ENCODE measurements at places on chromosomes 2 and 18.

DNA sequence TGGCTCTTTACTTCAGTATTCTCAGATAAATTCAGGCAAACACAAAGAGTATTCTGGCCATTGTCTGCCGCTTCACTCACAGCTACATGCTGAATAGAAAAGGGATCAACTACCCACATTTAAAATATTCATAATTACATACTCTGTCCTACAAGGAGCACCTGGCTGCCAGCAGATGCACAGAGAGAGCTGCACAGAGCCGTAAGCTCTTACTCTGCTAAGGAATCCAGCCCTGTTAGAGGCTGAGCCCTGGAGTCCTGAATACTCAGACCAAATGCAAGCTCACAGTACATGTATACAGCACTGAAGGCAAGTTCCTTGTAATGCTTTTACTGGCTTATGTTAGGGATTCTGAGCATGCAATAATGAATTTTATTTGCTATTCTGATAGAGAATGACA lies 80.3 kb downstream of the FTCDNL1 start:
- DNase-seq, result no peak

GRCh38 chr2:229270551-229271410 lies at the start of gene PID1:
TSS of gene PID1 (minus strand) at chr2:229271287. CDS start at chr2:229271043, 244 bp downstream.
- DNase-seq, result no peak

- no peak for DNase-seq
Observed at GRCh38 chr2:55877087-55877436, 46.5 kb downstream of the EFEMP1 start.

DNA sequence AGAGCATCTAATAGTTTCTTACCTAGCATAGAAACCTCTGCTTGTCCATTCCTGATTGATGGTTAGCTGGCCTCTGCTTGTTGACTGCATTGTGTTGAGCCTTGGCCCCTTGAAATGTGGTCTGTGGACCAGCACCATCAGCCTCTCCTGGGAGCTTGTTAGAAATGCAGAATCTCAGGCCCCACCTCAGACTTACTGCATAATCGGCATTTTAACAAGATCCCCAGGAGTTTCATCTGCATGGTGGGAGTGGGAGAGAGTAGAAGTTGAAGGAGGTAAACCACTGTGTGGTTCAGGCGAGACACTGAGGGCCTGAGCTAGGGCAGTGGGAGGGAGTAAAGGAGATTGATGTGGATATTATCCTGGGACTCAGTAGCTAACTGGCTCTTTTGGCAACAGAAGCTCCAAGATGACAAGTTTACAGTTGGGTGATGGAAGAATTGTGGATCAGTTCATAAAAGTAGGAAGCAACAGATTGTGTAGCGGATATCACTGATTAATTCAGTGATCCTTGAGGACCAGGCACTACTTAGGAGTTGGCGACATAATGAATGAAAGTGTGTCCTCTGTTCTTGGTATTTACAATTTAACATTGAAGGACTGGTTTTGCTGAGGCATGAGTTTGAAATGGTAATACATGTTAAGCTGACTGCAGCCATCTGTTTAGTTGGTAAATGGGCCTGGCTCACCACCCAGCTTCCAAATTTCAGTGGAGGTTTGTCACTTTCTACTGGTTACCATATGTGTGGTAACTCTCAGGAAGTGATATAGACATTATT lies 20.9 kb downstream of the PHLPP1 start:
- no peak for DNase-seq

- DNase-seq, result no peak
Observed at GRCh38 chr2:134348239-134348638, 94.4 kb downstream of the MGAT5 start.

- no peak for DNase-seq
Observed at GRCh38 chr18:75544051-75544481, 116.6 kb upstream of the SMIM21 start.

DNA sequence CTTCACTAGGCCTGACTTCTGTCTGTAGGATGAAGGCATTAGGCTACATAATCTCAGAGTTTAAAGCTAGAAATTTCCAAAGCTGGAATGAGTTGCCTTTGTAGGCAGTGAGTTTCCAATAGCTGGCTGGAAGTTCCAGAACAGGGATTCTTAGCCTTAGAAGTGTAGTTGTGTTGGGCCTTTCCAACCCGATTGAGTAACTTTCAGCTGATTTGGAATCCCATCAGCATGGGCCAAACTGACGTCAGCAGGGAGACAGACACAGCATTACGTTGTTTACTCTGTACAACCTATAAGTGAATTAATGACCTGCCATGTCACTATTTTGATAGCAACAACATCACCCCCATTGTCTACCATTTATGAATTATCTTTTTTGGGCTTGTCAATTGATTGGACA lies 56.9 kb downstream of the SETBP1 start:
- DNase-seq, result no peak

- no peak for DNase-seq
Observed at GRCh38 chr18:13888191-13888716, 27.1 kb downstream of the MC2R start.

- DNase-seq, result peak; percentile 65
Observed at GRCh38 chr2:162123806-162124758, 28.0 kb downstream of the GCG start.

GRCh38 chr2:190417045-190417842 lies 9.1 kb downstream of the MFSD6 start:
- no peak for DNase-seq

DNA sequence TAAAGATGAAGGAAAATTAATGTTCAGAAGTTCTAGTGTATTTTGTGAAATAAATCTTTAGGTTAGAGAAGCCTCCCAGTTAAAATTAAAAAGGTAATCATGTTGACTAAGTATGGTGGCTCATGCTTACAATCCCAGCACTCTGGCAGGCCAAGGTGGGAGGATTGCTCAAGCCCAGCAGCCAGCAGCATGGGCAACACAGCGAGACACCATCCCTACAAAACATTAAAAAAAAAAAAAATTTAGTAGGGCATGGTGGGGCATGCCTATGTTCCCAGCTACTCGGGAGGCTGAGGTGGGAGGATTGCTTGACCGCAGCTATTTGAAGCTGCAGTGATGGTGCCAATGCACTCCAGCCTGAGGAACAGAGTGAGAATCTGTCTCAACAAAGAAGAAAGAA lies 17.9 kb downstream of the XPO1 start:
- no peak for DNase-seq

GRCh38 chr2:1707771-1708418 lies 36.4 kb downstream of the PXDN start:
- DNase-seq, result peak; percentile 71

DNA sequence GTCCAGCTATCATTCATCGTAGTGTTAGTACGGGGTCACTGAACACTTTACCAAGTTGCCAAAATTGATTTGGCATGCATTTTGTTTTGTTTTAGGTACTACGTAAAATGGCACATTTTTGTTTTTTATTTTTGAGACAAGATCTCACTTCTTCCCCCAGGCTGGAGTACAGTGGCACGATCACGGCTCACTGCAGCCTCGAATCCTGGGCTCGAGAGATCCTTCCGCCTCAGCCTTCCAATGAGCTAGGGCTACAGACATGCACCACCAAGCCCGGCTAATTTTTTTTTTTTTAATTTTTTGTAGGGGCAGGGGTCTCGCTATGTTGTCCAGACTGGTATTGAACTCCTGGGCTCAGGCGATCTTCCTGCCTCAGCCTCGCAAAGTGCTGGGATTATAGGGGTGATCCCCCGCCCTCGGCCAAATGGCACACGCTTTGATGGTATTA lies 786 bp downstream of the TAF1B start:
- no peak for DNase-seq

GRCh38 chr18:25830787-25831186 lies 259.6 kb downstream of the SS18 start:
- no peak for DNase-seq

- no peak for DNase-seq
Observed at GRCh38 chr2:153557714-153558113, 79.2 kb upstream of the RPRM start.

DNA sequence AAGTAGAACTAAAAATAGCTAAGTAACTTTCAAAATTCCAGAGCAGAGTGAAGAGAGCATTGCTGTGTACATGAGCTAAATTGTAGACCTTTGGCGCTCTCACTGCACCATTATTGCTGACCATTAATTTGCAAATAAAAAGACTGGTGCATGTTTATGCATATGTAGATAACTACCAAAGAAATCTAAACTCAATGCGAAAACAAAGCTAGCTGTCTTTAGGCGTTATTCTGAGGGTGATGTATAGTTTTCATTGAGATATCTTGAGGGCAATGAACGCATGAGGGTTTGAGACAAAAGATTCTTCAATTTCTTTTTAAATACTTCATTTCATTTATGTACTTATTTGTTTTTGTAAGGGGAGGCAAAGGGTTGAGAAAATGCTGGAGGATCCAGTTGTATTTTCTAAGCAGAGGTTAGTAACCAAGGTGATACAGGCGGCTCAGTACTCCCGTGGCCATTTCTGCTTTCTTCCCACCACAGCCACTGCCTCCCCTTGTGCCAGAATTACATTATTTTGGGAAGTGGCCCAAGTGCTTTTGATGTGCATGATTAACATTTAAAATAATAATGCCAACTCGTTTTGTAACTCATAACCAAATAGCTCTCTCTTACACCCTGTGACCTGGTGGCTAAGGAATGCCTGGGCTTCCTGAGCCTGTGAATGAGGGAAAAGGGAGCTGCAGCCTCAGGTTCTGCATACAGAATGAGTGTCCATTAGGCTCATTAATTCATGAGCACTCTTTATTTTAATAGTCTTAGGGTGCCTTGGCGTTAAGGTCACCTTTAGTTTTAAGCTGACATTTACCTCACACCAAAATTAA lies 797.8 kb upstream of the GYPC start:
- DNase-seq, result no peak

DNA sequence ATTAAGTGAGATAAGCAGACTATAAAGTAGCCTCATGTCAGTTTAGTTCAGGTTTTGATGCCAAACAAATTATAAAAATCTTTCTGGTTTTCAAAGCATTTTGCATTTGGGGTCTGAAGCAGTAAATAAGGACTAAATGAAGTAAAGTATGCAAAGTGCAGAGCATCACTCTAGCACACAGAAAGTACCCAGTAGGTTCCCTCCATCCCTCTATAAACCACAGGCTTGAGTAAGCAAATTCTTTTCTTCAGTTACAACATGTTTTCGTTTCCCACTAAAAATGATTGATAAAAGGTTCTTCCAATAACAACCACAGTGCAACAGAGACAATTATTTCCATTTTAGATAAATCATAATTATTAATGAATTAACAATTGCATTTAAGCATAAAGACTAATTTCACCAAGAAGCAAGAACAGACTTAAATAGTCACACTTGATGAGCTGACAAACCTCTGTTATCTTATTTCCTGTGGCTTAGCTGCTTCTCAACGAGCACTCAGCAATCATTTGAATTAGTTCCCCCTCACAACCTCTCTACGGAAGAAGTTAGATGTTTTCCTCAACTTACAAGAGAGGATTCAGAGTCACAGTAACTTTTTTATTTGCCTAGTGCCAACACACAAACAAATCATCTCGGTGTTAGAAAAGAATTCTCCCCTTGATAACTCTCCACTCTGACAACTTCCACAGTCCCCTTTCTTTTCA lies 249.8 kb downstream of the NBAS start:
- peak; percentile 70 for DNase-seq

DNA sequence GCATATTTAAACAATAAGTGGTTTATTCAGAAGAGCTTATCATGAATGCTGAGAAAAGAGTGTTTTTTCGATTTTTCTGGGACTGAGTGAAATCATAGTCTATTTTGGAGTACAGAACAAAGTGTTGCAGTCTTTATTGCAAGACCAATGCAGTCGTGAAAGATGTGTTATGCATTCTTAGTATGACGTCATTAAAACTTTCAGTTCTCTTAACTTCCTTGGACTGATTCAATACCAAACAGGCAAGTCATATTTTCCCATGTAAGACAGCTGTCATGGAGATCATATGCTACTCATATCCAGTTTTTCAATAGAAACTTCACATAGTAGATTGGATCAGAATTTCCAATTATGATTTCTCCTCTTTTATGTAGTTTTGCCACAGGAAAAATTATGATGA lies 92.6 kb downstream of the RIT2 start:
- DNase-seq, result no peak

GRCh38 chr2:129717560-129718130 lies 261.8 kb upstream of the RAB6C start:
- no peak for DNase-seq

DNA sequence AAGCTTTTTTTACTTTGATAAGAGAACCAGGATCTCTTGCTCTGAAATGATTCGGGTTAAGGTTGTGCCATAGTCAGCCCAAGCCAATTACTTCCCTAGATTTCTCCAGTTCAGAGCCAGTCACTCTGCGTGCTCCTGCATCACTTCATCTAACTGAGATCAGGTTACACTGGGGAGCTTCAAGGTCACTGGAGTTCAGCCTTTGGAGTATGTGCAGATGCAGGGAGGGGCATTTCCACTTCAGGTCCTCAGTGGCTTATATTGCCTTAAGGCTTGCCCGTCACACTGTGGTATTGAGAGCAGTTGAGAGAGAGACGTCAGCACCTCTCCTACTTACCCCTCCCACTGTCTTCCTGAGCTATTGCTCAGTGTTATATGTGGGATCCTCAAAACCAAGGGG lies 317.8 kb downstream of the EPHA4 start:
- DNase-seq, result no peak

GRCh38 chr18:69658685-69659084 lies 258.0 kb downstream of the DOK6 start:
- DNase-seq, result no peak

- no peak for DNase-seq
Observed at GRCh38 chr18:44896846-44897245, 216.2 kb downstream of the SETBP1 start.

DNA sequence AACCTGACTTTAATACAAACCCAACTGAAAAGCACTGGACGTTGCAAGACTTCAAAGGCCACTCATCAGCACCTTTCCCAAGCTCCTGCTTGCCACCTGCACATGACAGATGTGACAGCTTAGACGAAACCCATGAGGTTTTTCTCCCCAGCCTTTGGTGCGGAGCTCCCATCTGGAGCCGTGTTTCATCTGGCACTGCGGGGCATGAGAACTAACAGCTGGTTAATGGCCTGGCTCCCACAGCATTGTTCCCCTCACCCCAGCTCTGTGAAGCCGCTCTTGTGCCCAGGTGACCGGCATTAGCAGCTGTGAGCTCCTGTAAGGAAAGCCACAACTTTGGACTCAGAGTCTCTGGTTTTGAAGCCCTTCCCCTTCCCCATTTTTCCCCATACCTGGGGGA lies 50.9 kb downstream of the GALR1 start:
- no peak for DNase-seq

DNA sequence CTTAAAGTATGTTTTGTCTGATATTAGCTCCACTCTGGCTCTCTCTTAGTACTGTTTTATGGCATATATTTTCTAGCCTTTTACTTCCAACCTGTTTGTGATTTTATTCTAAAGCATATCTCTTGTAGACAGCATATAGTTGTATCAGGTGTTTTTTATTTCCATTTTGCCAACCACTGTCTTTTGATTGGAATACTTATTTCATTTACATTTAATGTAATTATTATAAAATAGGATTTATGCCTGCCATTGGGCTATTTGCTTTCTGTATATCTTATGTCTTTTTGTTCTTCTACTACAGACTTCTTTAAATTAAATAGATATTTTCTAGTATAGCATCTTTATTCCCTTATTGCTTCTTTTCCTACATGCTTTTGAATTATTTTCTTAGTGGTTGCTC lies 67.3 kb downstream of the LRRC30 start:
- no peak for DNase-seq

GRCh38 chr2:156405586-156405985 lies 30.6 kb upstream of the GPD2 start:
- peak; percentile 37 for DNase-seq

Data from common myeloid progenitor, CD34-positive (primary cell).